ENCODE measurements at places on chromosomes 16 and 17.
A peak's percentile ranks its signal among the peaks of the same experiment; 100 is the strongest.

GRCh38 chr16:83458612-83459011 lies 349.2 kb upstream of the HSBP1 start:
- DNase-seq: no peak

DNA sequence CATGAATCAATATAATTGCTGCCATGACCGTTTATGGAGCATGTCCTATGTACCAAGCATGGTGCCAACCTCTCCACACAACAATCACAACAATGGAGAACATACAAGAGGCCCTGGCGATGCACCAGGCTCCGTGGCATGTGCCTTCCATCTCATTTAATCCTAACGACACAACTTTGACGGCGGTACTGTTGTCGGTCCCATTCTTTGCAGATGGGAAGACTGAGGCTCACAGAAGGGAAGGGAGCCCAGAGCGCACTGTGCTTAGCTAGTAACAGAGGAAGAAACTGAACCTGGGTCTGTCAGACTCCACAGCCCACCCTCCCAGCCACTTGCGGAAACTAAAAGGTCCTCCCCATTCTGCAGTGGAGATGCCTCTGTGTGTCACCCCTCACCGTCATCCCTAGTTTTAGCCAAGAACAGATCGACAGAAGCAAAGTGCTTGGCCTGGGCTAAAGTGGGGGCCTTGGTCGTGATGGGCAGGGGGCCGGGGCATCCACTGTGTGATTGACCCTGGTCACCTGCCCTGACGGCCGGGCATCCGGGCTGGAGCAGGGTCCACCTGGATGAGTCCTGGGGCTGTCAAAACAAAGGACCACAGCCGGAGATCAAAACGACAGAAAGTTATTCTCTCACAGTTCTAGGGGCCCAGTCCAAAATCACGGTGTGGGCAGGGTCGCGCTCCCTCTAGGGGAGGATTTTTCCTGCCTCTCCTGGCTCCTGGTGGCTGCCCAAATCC lies 183.9 kb downstream of the C16orf95 start:
- DNase-seq: no peak

- DNase-seq: no peak
These were observed 9.2 kb downstream of the TBC1D16 start for GRCh38 chr17:80026359-80027042.

DNA sequence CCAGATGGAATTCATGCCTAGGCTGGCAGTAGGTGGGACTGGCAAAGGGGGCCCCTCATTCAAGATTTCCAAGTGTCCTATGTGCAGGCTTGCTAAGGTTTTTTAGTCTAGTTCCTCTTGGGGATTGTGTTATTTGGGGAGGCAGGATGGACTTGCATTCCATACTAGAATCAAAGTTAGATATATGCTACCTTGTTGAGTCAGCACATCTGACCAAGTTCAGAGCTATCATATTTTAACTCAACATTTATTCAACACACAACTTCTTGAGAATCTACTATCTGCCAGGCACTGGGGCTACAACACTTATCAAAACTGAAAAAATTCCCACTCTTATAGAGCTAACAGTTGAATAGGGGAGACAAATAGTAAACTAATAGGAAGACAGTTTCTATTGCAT lies 6.7 kb downstream of the GP2 start:
- no peak for DNase-seq

GRCh38 chr17:49978501-49978900 lies 9.5 kb downstream of the DLX4 start:
- no peak for DNase-seq

GRCh38 chr17:79976451-79976850 lies 59.2 kb downstream of the TBC1D16 start:
- no peak for DNase-seq

- no peak for DNase-seq
These were observed 10.2 kb downstream of the IL4R start for GRCh38 chr16:27323781-27324561.

- DNase-seq: peak; percentile 15
These were observed 690 bp downstream of the NDE1 start for GRCh38 chr16:15650698-15651171.

- DNase-seq: peak; percentile 35
These were observed 1.1 kb upstream of the STUB1 start for GRCh38 chr16:678858-679813.

DNA sequence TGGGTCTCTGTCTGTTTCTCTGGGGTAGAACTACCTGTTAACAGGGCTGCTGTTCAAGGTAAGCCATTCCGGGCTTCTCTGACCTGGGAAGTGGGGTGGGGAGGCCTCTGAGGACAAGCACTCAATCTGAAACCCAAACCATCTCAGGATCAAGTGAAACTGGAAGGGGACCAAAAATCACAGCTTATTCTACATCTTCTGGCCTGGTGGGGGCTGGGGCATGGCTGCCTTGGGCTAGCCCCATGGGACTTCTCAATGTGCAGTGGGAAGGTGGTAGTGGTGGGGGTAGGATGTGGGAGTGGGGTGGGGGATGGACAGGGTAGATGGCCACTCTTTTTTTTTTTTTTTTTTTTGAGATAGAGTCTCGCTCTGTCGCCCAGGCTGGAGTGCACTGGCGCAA lies 5.5 kb downstream of the FLOT2 start:
- no peak for DNase-seq

DNA sequence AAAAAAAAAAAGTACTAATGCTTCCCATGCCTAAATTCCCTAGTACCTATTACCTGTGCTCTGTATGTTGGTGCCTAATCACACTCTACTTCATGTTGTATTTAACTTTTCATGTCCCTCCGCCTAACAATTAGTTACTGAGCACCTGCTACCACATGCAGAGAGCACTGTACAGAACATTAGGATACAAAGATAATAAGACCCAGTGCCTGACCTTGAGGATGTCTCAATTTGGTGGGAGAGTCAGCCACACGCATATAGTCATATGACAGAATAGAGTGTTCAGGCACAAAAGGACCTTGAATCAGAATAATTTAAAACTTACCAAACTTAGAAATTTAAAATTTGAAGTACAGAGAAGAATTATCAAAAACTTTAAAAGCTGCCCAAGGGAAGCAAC lies 42.1 kb downstream of the USP31 start:
- no peak for DNase-seq

GRCh38 chr16:29009050-29009837 lies 24.4 kb downstream of the LAT start:
- DNase-seq: no peak

DNA sequence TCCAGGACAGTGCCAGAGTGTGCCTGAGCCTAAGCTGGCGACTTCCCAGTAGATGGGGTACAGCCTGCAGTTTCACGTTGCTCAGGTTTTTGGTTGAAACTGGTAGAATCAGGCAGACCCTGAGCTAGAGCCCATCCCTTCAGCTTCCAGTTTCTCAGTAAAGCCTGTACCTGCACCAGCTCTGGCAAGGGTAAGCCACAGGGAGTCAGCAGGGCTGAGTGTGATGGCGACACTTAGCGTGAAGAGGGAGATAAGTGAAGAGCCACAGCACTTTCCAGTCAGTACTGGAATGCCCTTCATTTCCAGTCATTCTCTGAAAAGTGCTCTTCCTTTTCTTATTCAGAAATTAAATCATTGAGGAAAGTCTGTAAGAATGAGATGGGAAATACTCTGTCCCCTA lies 22.4 kb downstream of the PLD6 start:
- no peak for DNase-seq

GRCh38 chr16:26795184-26795583 lies 271.5 kb upstream of the C16orf82 start:
- no peak for DNase-seq

DNA sequence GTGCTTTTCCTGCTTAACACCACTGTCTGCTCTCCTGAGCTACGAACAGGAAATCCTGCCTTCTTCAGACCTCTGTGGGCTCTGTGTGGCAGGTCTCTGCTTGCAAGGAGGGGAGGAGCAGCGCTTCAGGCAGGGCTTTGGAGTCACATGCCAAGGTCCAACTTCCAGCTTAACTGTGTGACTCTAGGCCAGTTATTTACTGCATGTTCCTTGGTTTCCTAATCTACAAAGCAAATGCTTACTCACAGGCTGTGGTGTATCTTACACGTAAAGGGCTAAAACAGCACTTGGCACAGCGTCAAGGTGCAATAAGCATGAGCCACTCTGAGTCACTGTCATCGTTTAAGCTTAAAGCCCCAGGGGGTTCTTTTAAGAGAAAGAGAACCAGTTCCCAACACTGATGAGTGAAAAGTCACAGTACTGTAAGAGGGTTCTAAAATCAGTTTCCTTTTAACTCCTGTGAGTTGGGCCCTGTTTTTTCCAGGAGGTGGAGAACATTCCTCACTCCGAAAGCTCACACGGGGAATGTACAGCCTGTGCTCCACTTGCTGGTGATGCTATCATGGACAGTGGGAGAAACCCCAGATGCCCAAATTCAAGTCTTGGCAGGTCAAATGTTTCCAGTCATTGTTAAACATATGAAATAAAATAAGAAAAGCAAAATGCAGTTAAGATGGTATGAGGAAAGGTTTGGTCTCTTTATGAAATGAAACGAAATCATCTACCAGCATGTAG lies 54.1 kb upstream of the BCAR1 start:
- DNase-seq: no peak

GRCh38 chr16:86093801-86094750 lies 195.1 kb downstream of the IRF8 start:
- DNase-seq: no peak

- DNase-seq: no peak
These were observed 818 bp downstream of the DNAJC7 start for GRCh38 chr17:42016411-42016831.

- no peak for DNase-seq
These were observed 1.2 kb upstream of the OGFOD3 start for GRCh38 chr17:82419540-82419939.

DNA sequence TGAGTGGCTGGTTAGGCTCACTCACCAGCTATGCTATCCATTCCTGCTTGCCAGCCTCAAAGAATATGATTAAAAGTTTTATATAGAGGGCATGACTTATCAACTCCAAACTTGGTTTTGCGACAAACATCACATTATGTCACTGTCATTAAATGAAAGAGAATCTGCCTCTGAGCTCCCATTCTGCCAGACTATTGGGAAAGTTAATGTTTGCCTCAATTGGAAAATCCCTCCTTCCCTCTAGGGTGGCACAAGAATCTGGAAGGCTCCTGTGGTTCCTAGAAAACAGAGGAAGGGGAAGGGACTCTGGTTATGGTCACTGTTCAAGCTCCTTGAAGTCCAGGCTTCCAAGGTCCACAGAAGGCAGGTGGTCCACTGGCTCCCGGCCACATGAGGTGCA lies 50.5 kb upstream of the TEX2 start:
- no peak for DNase-seq

- peak; percentile 29 for DNase-seq
These were observed 43.8 kb downstream of the DNAJA2 start for GRCh38 chr16:46929378-46930332.

- no peak for DNase-seq
These were observed 145.9 kb downstream of the BCAS3 start for GRCh38 chr17:60823515-60823914.

GRCh38 chr17:65171752-65172151 lies 34.6 kb downstream of the RGS9 start:
- no peak for DNase-seq

- DNase-seq: no peak
These were observed 39.0 kb upstream of the KCNJ2 start for GRCh38 chr17:70130289-70130688.

DNA sequence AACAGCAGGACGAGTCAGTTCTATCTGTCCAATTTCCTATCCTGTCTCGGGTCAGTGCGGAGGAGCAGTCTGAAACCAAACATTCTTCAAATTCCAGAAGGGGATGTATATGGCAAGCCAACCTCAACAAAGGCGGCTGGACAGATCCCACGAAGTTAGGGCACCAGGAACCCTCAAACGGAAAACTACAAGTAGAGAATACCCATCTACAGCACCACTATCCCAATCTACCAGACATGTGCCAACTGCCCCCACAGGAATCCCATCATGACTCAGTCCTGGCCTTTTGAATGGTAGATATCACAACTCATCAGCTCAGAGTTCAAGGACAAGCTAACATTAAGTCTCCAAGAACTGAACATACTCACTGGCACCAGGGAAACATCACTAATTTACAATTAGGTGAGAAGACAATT lies 2.3 kb downstream of the NAT9 start:
- DNase-seq: no peak

- DNase-seq: no peak
These were observed 155.2 kb upstream of the MYOCD start for GRCh38 chr17:12510535-12510934.

DNA sequence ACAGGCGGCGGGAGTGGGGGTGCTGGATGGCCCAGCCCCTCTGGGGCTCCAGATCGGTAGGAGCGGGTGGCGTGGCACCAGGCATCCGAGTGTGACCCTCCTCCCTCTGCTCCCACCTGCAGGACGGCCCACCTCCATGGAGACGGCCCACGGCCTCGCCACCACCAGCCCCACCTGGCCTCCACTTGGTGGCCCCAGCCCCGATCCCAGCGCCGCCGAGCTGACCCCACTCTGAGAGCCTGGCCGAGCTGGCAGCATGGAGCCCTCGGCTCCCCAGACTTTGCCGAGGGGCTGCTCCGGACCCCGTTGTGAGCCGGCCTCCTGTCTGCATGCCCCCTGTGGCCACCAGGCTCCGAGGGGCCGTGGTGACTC lies 4.7 kb upstream of the NUDT16L1 start:
- DNase-seq: no peak

GRCh38 chr16:35214840-35215239 lies 1755.4 kb downstream of the TP53TG3F start:
- DNase-seq: no peak

GRCh38 chr16:90047714-90048346 lies 28.6 kb upstream of the DBNDD1 start:
- no peak for DNase-seq

GRCh38 chr16:85903559-85903958 lies 4.6 kb downstream of the IRF8 start:
- DNase-seq: no peak

DNA sequence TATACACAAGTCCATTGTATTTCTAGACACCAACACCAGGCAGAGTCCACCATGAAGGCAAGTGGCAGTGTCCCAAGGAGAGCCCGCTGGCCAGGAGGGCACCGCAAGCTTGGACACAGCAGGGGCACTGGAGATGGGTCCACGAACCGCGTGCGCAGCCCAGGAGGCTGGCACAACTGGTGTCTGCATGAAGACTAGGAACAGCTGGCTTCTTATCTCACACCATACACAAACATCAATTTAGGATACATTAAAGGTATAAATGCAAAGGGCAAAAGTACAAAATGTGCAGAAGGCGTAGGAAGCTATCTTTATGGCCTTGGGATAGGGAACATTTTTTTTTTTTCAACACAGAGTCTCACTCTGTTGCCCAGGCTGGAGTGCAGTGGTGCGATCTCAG lies 52.4 kb downstream of the ANKRD11 start:
- no peak for DNase-seq

- DNase-seq: peak; percentile 38
These were observed 155.6 kb upstream of the PLCG2 start for GRCh38 chr16:81623365-81624102.
